ENCODE measurements at places on chromosomes 2 and 18.

- no peak for DNase-seq
These were observed 58.6 kb downstream of the ZEB2 start for GRCh38 chr2:144461308-144461766.

DNA sequence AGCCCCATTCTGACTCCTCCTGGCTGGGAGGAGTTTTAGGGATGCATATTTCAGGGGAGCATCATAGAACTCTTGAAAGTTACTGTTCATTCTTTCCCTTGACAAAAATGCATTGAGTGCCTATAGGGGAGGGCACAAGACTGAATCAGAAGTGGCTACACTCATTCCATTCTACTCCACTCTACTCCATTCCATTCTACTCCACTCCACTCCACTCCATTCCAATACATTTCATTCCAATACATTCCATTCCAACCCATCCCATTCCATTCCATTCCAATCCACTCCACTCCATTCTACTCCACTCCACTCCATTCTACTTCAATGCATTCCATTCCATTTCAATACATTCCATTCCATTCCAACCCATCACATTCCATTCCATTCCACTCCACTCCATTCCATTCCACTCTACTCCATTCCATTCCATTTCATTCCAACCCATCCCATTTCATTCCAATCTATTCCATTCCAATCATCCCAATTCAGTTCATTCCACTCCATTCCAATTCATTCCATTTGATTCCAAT is 110.8 kb downstream of the LOXHD1 start:
- no peak for DNase-seq

DNA sequence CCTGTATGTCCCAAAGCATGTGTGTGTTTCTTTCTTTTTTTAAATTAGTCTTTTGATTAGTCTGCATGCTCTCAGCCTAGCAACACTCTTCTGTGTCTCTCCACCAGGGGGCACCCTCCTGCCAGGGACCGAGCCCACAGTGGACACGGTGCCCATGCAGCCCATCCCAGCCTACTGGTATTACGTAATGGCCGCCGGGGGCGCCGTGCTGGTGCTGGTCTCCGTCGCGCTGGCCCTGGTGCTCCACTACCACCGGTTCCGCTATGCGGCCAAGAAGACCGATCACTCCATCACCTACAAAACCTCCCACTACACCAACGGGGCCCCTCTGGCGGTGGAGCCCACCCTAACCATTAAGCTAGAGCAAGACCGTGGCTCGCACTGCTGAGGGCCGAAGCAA is 93.8 kb downstream of the NRP2 start:
- DNase-seq = peak; percentile 88

DNA sequence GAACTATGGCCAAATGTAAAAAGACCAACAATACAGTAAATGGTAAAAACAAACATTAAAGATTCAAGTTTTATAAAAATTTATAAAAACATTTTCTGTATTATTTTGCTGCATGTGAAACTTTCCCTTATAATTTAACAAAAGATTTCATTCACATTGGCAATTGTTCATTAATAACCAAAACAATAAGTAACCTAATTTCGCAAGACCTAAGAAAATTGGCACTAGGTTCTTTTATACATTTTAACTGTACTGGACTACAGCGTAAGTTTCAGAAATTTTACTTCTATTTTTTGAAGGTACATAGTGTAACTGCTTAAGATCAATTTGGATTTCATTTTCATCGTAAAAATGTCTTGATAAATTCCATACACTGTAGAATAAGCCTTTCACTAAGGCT is 77.2 kb downstream of the FANCL start:
- DNase-seq = no peak

DNA sequence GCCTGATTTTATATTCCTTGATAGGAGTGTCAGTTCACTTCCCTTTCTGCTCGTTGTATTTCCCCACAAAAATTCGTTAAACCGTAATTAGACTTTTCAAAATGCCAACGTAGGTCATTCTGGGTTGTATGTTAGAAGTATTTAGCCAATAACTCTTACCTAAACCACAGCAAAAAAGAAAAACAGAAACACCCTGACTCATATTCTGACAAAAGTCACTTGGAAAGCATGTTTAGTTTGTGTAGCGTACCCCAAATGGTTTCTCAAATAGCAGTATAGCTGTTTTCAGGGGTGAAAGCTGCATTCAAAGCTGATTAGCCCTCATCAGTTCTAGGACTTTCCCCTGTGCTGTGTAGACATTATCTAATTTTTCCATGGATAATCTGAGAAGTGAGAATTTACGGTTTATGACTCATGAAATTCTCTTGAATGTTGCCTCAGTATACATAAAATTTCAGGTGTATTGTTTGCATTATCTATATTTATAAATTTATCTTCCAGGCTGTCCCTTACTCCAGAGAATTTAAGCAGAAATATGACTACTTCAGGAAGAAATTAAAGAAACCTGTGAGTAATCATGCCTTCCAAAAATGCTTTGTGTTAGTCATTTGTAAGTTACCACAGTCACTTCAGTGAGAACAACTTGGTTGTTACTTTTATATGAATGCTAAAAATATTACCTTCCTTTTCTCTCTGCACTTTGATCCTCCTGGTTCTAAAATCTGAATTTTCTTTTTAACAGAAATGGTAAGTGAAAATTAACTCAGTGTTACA is 264.9 kb downstream of the ALPK2 start:
- no peak for DNase-seq

DNA sequence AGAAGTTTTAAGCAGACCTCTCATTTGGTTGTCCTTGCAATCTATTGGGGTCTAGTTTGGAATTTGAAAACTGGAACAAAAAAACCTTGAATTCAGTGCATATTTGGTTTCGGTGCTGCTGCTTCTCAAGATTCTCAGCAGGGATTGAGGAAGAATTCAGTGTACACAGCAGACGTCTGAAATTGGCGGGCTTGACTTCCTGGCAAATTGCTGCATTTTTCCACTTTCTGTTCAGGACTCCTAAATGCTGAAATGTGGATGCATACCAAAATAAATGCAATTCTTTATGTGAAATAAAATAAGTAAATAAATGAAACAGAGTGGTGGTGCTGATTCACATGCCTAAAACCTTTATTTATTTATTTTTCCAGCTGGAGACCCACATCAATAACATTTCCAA is 332.4 kb upstream of the KYNU start:
- no peak for DNase-seq

- no peak for DNase-seq
These were observed 7.2 kb downstream of the RND3 start for GRCh38 chr2:150480241-150480640.

GRCh38 chr2:101200676-101201075 is 49.5 kb upstream of the TBC1D8 start:
- DNase-seq = no peak

DNA sequence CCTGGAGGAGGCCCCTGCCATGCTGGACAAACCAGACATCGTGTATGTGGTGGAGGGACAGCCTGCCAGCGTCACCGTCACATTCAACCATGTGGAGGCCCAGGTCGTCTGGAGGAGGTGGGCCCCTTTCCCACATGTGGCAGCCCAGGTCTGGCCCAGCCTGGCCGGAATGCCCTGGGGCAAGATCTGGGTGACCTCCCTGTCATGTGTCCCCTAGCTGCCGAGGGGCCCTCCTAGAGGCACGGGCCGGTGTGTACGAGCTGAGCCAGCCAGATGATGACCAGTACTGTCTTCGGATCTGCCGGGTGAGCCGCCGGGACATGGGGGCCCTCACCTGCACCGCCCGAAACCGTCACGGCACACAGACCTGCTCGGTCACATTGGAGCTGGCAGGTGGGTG is 25.2 kb upstream of the GMPPA start:
- no peak for DNase-seq

DNA sequence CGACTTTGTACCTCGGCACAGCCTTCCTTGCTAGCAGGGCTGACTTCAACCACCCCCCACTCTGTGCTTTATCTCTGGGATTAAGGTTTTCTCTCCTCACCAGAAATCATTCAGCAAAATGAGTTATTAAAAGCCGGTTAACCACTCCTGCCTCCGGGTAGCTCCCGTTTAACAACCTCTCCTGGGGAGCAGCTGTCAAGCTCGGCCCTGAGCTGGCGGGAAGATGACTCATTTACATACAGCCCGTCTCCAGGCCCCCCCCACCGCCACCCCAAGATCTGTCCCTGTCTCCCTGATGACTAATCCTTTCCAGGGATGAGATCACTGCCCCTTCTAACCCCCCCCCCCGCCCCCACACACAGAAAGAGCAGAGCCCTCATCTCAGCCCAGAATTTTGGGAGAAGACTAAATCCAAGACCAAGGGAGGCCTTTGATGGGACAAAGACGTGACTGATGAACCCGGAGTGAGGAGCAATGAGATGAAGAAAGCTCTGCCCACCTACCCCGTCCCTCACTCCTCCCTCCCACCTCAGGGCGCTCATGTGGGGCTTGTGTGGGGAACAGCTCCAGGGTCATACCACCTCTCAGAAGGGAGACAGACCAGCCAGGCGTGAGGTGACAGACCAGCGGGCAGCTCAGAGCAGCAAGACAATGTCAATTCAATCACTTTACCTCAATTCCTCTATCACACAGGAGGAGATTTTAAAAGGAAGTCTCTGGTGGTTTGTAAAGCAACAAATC is 131.4 kb downstream of the MSH2 start:
- no peak for DNase-seq

- no peak for DNase-seq
These were observed 13.4 kb downstream of the IL37 start for GRCh38 chr2:112924360-112924759.

- DNase-seq = peak; percentile 26
These were observed 10.7 kb upstream of the WDSUB1 start for GRCh38 chr2:159297042-159297707.

DNA sequence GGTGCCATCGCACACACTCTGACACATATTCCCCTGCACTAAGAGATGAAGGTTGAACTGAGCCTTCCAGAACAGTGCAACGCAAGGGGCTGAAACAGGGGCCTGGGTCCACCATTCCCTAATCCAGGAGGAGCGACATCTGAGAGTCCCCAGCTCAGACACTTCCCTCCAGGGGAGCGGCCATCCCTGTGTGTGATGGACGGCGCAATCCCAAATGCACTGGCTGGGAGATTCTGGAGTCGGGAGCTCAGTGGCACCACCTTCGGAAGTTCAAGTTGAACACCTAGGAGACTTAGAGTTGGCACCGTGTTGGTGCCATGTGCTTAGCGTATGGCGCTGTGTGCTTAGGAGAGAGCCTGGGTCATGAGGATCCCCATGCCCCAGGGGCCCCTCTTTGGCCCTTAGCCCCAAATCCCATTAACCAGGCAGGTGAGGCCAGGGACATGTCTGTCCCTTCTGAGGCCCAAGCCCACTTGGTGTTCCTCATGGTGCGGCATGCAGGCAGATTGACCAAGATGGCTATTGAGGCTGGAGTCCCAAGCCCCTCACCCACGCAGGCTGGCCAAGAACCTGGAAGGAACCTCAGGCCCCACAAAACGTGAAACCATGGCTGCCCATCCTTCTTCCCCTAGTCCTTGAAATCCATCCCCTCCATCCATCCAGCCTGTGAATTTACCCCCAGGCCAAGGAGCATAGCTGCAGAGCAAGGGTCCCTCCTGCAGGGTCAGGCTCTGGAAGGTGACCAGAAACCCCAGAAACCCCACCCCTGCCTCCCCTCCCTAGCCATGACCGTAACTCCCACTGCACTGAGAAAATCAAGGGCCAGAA is 114.1 kb upstream of the OTOS start:
- DNase-seq = no peak

GRCh38 chr2:44753552-44754285 is 187.8 kb upstream of the SIX3 start:
- no peak for DNase-seq

GRCh38 chr2:205640716-205641115 is 41.6 kb upstream of the NRP2 start:
- no peak for DNase-seq

- no peak for DNase-seq
These were observed 243.4 kb downstream of the TGIF1 start for GRCh38 chr18:3693410-3693809.

DNA sequence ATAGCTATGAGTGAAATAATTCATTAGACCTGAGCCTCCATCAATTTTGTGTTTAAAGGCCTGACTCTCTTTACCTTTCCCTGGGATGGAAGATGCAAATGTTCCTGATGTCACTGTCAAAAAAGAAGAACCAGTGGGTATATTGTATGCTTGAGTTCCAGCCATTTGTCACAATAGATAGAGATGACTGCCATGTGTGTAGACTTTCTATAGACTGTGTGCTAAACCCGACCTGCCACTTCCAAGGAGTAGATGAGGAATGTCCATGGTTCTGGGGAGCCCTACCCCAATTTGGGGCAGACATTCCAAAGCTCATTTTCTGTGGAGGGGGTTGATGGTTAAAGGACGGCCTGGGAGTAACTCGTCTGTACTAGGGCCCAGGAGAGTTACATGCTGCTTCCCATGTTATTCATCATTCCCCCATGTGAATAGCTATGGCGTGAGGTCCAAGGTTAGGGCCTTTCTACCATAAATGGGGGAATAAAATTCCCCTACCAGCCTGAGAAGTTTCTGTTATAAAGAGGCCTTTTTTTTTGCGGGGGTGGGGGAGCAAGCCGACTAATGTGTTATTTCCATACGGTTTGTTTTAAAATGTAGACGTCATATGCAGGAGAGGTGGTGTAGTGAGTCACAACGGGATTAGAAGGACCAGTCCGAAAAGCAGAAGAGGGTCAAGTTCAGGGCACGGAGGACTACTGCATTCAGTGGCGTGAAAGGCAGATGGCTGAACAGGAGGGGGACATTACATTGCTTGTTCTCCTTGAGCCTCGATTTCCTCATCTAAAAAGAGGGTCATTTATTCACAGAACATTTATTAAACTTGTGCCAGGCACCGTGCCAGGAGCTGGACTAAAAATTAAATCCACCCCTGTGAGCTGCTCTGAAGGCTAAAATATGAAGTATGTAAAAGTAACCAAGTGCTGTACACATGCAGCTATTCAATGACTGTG is 24.0 kb downstream of the IL1B start:
- DNase-seq = no peak

- DNase-seq = no peak
These were observed 20.8 kb upstream of the REG3G start for GRCh38 chr2:79004680-79005079.

DNA sequence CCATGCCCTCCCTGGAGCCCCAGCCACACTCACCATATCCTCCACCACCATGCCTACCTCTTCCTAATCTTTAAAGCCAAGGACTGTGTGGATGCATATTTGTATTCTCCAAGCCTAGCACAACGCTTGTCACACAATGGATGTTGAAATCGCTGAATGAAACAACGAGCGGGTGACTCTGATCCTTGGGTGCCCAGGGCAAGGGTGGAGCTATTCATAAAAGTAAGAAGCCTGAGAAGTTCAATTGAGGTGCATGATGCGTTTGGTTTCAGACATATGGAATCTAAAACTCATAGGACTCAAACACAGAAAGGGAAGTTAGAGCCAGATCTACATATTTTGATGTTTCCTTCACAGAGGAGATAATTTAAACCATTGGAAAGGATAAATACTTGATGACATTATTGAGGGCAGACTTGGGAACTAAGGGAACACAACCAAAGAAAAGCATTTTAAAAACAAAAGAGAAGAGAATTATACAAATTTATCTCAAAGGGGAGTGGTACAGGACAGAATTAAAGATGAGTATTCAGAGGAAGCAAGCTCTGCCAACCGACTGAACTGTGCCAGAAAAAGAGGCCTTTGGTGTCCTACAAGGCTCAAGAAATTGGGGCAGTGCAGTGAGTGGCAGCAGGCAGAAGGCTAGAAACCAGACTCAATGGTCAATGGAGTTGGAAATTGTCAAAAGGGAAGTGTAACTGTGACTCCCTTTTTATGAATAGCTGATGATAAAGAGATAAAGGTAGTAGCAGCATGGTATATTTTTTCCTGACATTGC is 200.6 kb upstream of the NCKAP5 start:
- no peak for DNase-seq

GRCh38 chr2:12755384-12755783 is 38.6 kb downstream of the TRIB2 start:
- DNase-seq = no peak

- peak; percentile 78 for DNase-seq
These were observed 169.4 kb downstream of the SMAD7 start for GRCh38 chr18:48781163-48781987.
